IMR-90 (cell line): ENCODE measurements at places on chromosomes 3 and 15. TPM values are rescaled to one million over a fixed set of nuclear protein-coding genes. Genes with fewer than 3 reads are reported as not detected.

DNA sequence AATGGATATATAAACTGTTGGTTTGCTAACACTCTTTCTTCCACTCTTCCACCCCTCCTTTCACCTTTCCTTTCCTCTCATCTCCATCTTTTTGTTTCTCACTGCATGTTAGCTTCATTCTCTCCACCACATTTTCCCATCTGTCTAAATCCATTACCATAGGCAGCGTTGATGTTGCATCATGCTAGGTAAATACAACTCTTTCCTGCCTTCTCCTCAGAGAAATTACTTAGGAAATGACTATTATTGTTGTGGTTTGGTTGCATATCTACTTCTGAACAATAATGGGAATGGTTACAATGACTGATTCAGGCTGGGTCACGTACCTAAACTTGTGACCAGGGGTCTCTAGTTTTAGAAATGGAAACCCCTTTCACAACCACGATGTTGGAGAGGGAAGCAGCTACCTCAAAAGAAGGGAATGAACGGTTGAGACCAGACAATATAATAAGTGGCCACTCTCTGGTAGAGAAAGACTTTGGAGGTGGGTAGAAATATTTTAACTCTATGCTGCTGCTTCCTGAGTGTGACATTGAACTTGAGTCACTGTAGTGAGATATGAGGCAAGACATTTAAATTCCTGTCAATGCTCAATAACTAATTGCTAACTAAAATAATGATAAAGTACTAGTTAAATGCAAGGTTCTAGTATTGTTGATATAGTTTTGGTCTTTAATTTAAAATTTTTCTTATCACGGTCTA lies 314.1 kb upstream of the TGFBR2 start:
- no peaks in the 10 kb centered on the region for H3K36me3 ChIP-seq
- H3K27me3 ChIP-seq, result no peaks in the 10 kb centered on the region
- no peak overlapping the region for H3K27ac ChIP-seq
- peaks cover 7% of the 10 kb centered on the region for H3K4me1 ChIP-seq

DNA sequence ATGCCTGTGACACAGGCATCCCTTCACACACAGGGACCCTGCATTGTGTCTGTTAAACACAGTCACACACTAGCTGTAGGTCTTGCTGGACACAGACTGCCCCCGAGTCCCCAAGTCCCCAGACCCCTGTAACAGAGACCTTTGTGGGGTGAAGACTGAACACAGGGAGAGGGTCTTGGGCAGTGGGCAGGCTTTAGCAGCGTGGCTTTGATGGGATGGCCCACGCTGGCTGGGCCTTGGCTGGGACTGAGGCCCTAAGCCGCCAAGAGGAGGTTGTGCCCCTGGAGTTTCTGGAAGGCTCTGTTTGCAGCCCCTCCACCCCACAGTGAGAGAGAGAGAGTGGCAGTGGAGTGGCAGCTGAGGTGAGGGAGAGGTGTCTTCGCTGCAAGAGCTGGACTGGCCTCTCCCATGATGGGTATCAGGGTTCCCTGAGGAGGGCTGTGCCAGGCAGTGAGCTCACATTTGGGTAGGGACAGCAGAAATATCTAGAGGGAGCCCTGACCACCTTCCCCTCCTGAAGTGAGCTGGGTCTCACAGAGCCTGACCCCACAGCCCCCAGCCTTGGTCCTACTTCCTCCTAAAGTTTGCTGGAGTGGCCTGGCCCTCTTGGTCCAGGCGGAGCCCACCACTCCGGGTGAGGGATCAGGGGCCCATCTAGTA lies 635 bp upstream of the VILL start:
- H3K36me3 ChIP-seq, result no peaks in the 10 kb centered on the region
- H3K27me3 ChIP-seq, result no peaks in the 10 kb centered on the region; the same call in 1 of the 2 replicates
- no peak for DNase-seq
- H3K4me3 ChIP-seq, result no peak overlapping the region

GNB4 gene
- total RNA-seq, result 112 and 131 TPM in 2 replicates

DNA sequence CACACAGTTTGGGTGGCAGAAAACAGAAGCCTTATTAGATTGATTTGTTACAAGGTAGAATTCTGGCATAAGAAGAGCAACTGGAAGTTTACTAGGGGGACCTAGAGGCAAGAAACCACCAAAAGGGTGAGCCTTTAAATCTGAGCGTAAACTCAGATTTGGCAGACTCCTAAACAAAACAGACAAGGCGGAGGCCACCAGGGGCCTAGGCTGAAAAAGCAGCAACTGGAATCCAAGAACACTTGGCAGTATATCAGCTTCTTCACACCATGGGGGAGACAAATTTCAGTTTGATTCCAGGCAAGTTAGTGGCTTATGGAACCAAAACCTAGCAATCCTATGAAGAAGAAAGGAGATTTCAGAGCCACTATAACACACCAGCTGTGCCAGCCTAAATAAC lies 220.0 kb downstream of the C3orf38 start:
- H3K27me3 ChIP-seq, result no peaks in the 10 kb centered on the region
- H3K4me3 ChIP-seq, result no peak overlapping the region
- no peak for DNase-seq

GRCh38 chr3:108509263-108509662 lies 1.1 kb downstream of the MYH15 start:
- H3K36me3 ChIP-seq, result no peaks in the 10 kb centered on the region
- no peak overlapping the region for H3K4me3 ChIP-seq
- no peak overlapping the region for H3K27ac ChIP-seq
- H3K4me1 ChIP-seq, result no peaks in the 10 kb centered on the region
- no peak for DNase-seq
- no peaks in the 10 kb centered on the region; the same call in 1 of the 2 replicates for H3K27me3 ChIP-seq

DNA sequence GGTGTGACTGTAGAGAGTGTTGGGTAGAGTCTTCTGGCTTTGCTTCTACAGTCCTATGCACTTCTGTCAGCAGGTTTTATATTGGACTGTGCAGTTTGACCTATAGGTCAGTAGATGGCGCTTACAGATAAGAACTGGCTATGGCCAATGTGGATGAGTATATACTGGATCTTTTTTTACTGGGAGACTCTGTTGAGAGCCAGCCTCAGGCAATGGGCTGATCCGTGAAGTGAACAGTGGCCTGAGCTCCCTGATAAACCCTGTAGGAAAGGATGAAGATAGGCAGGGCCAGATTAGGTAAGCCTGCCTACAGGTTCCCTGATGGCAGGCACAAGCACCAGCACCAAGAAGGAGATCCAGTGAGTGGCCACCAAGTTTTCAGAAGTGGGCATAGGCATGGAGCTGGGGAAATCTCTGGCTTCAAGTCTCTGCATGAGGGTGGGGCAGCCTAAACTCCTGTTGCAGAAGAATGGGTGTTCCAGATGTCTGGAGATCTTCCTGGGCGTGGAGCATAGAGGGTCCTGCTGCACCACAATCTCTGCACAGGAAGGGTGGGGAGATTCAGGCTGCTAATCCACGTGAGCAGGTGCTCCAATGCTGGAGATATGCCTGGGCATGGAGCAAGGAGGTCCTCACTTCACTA lies 326.0 kb upstream of the SGO1 start:
- no peaks in the 10 kb centered on the region for H3K36me3 ChIP-seq
- no peaks in the 10 kb centered on the region for H3K27me3 ChIP-seq
- H3K4me3 ChIP-seq, result no peak overlapping the region
- H3K4me1 ChIP-seq, result no peaks in the 10 kb centered on the region

GRCh38 chr3:54215521-54215920 lies 93.2 kb downstream of the CACNA2D3 start:
- H3K4me3 ChIP-seq, result no peak overlapping the region
- no peaks in the 10 kb centered on the region for H3K27me3 ChIP-seq
- H3K36me3 ChIP-seq, result no peaks in the 10 kb centered on the region
- no peak for DNase-seq
- H3K27ac ChIP-seq, result no peak overlapping the region

GRCh38 chr3:194320744-194321243 lies 30.3 kb downstream of the CPN2 start:
- H3K4me3 ChIP-seq, result no peak overlapping the region
- no peak overlapping the region for H3K27ac ChIP-seq
- peaks cover 22% of the 10 kb centered on the region for H3K27me3 ChIP-seq
- no peak for DNase-seq
- H3K36me3 ChIP-seq, result no peaks in the 10 kb centered on the region
- peaks cover 7% of the 10 kb centered on the region for H3K4me1 ChIP-seq

- DNase-seq, result no peak
- H3K27me3 ChIP-seq, result no peaks in the 10 kb centered on the region
- no peak overlapping the region for H3K27ac ChIP-seq
Observed at GRCh38 chr3:126784254-126784653, 80.2 kb downstream of the CHCHD6 start.

CCDC33 gene
- not detected in 2 replicates for total RNA-seq

- no peaks in the 10 kb centered on the region for H3K36me3 ChIP-seq
- no peaks in the 10 kb centered on the region for H3K27me3 ChIP-seq
- no peak overlapping the region for H3K4me3 ChIP-seq
- H3K27ac ChIP-seq, result no peak overlapping the region
- no peaks in the 10 kb centered on the region for H3K4me1 ChIP-seq
Observed at GRCh38 chr3:32508711-32509110, 6.1 kb upstream of the CMTM6 start.

DNA sequence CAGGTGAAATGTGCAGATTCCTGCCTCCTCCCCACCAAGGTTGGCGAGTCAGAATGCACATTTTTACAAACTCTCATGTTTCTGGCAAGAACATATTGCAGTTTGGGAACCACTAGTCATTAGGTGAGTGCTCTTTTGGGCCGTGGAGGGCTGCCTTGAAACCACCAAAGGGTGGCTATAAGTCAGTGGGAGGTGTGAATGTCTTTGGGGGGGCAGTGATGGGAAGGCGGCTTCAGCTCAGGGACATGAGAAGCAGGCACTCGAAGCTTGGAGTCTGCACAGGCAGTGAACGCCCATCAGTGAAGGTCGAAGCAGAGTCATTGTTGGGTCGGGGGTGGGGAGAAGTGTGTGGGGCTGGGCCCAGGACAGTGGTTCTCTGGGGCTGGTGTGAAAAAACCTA lies 1.1 kb downstream of the NOX5 start:
- no peak overlapping the region for H3K27ac ChIP-seq
- H3K4me3 ChIP-seq, result no peak overlapping the region
- H3K4me1 ChIP-seq, result peaks cover 5% of the 10 kb centered on the region
- no peak for DNase-seq

TWF2 gene
- 105 and 111 TPM in 2 replicates for total RNA-seq

GRCh38 chr3:100753846-100754245 lies 44.6 kb downstream of the TFG start:
- DNase-seq, result peak; percentile 43
- no peak overlapping the region for H3K4me3 ChIP-seq
- H3K4me1 ChIP-seq, result peaks cover 2% of the 10 kb centered on the region; the same call in 1 of the 2 replicates
- H3K27ac ChIP-seq, result no peak overlapping the region
- peaks cover 18% of the 10 kb centered on the region for H3K36me3 ChIP-seq

TEX55 gene
- total RNA-seq, result not detected in 2 replicates

GRM2 gene
- total RNA-seq, result under 0.01 TPM in 2 replicates

ZBED2 gene
- total RNA-seq, result 0.72 and 1.1 TPM in 2 replicates

DNA sequence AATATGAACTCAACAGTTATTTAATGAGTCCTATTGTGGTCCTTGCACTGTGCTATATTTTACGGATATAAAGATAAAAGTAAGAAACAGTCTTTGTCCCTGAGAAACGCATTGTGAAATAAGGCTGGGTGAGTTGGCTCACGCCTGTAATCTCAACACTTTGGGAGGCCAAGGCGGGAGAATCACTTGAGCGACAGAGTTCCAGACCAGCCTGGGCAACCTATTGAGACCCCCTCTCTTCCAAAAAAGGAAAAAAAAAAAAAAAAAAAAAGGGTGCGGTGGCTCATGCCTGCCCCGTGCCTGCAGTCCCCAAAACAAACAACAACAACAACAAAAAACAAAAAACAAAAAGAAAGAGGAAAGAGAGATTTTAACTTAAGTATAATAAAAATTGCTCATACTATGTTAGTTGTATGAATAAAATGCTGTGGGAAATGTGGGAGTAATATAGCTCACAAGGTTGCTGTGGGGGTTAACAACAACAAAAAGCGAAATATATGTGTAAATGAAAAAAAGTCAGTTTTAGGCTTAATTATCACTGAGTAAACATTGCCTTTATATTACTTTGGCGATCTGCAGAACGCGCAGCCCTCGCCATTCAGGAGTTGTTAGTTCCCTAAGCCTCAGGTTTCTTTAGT lies 461 bp upstream of the FNDC3B start:
- 0 out of 2 replicates have a peak, but pooled peaks cover 2% of the 10 kb centered on the region for H3K36me3 ChIP-seq
- no peaks in the 10 kb centered on the region for H3K27me3 ChIP-seq
- DNase-seq, result peak; percentile 49
- no peaks in the 10 kb centered on the region; the same call in 1 of the 2 replicates for H3K4me1 ChIP-seq
- peak overlapping the region; percentile 72 for H3K27ac ChIP-seq

DNA sequence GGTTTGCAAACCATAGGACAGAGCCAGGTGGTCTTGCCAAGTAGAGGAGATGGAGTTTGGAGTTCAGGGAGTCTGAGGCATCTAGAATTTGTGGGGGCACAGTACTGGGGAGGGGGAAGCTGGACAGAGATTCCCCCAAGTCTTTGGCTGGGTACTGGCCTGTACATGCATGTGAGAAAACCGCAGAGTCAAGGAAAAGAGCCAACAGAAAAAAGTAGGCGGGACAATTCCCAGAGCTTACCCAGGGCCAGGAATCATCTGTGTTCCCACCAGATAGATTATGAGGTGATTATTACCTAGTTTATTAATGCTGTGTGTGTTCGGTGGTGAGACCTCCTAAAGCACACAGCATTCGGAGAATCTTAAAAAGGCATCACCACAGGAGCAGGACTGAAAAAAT lies 11.3 kb downstream of the LYSMD4 start:
- no peak for DNase-seq
- no peak overlapping the region for H3K4me3 ChIP-seq

- no peaks in the 10 kb centered on the region for H3K27me3 ChIP-seq
- H3K4me1 ChIP-seq, result peaks cover 11% of the 10 kb centered on the region
- no peak for DNase-seq
- peak overlapping the region; percentile 50 for H3K4me3 ChIP-seq
Observed at GRCh38 chr15:75452865-75453702, 1.6 kb upstream of the SIN3A start.

SCAPER gene
- 9.7 and 13.6 TPM in 2 replicates for total RNA-seq

RETNLB gene
- not detected in 2 replicates for total RNA-seq

GRCh38 chr3:8517487-8517886 lies 15.9 kb downstream of the LMCD1 start:
- H3K27me3 ChIP-seq, result no peaks in the 10 kb centered on the region
- H3K4me1 ChIP-seq, result peaks cover 10% of the 10 kb centered on the region
- no peak for DNase-seq
- H3K27ac ChIP-seq, result no peak overlapping the region
- H3K36me3 ChIP-seq, result peaks cover 6% of the 10 kb centered on the region

DNA sequence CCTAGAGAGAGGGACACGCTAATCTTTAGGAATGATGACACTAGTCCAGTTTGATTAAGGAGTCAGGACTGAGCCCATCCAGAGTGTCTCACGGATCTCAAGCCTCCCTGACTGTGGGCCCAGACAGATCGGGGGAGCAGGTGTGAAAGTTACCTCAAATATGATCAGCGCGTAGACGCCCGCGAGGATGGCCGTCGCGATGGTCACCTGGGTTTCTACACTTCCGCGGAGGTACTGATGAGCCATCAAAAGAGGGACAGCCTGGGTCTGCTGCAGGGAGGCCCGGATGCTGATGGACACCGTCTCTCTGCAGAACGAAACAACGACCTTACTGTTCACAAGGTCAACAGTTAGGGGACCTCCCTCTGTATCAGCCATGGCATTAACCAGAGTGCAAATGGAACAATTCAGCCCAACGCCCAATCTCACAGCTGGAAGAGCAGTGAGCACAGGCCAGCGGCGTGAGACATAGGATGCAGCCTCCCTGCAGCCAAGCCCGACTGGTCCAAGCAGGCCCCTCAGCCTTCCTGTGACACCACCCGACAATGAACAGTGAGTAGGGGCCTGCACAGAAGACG lies 84.4 kb downstream of the OCA2 start:
- DNase-seq, result no peak
- no peak overlapping the region for H3K27ac ChIP-seq
- H3K4me1 ChIP-seq, result no peaks in the 10 kb centered on the region
- H3K36me3 ChIP-seq, result no peaks in the 10 kb centered on the region
- H3K4me3 ChIP-seq, result no peak overlapping the region
- H3K27me3 ChIP-seq, result no peaks in the 10 kb centered on the region
